ENCODE measurements at places on chromosomes 4 and X.

GRCh38 chr4:15385515-15385914 is 42.3 kb upstream of the C1QTNF7 start:
- no peak for DNase-seq

- no peak for DNase-seq
Measured at GRCh38 chr4:80125252-80126177, 52.5 kb upstream of the ANTXR2 start.

DNA sequence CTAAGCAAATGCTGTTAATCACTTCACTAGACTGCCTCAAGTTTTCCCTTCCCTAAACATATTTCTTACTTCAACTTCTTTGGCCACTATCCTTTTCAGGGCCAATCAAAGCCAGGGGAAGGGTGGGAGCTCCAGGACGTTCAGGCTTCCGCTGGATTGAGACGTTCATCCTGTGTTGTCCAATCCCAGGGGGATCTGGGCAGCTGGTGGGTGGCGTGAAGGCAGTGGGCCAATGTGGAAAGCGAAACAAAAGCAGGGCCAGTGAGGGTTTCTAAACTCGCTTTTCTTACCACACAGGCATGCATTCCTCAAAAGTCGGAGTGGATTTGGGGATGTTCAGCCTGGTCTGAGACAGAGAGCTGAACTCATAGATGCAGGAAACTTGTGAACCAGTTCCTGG is 7.6 kb downstream of the CXCL13 start:
- no peak for DNase-seq

DNA sequence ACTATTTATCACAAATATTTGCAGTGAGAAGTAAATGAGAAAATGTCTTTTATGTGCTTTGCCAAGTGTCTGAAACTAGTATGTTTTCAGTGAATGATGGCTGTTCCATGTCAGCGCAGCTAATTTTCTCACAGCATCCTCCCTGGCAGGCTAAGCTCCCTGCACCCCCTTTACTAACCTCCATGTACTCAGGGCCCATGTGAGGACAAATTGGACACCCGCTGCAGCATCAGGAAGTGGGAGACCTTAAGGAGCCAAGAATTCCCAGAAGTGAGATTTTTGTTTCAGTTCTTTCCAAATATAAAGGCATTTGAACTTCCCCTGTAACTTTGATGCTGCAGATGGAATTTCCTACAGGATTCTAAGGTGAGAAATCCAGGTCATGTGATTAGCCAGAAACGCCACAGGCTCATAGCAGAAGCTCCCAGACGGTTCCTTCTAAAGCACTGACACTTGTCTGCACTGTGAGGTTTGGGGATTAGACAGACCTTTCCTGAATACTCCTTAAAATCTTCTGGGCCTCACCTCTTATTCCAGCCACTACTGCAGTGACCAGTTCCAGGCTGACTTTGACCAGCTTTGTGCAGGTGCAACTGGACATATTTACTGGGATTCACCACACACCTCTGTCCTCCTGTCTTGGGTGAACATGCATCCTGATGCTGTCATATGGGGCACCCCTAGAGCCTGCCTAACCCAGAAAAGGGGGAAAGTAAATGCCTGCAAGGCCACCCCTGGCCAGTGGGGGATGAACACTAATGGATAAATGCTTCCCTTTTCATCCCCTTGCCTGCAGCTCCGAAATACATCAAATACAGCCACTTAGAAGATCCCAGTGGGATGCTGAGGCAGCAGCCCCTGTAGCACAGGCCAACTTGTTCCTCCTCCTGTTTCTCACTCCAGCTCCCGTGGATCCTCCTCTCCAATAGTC is 45.9 kb downstream of the LGI2 start:
- no peak for DNase-seq

GRCh38 chrX:100217547-100217946 is 192.5 kb downstream of the PCDH19 start:
- DNase-seq: no peak

- no peak for DNase-seq
Measured at GRCh38 chr4:70715097-70715496, 6.7 kb upstream of the RUFY3 start.

DNA sequence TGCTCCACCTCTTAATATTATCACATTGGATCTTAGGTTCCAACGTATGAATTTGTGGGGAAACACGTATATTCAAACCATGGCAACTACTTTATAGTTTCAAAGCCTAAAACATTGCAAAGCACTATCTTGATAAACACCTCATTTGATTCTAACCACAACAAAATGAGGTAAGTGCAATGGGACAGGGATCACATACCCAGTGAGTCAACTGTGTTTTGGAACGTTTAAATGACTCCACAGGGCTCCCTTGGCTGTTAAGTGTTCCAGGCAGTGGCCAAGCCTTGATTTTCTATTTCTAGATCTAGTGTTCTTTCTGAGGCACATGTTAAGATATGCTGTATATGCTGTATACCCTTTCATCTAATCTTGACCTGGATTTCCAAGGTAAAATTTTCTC is 54.5 kb upstream of the C1QTNF7 start:
- DNase-seq: no peak

DNA sequence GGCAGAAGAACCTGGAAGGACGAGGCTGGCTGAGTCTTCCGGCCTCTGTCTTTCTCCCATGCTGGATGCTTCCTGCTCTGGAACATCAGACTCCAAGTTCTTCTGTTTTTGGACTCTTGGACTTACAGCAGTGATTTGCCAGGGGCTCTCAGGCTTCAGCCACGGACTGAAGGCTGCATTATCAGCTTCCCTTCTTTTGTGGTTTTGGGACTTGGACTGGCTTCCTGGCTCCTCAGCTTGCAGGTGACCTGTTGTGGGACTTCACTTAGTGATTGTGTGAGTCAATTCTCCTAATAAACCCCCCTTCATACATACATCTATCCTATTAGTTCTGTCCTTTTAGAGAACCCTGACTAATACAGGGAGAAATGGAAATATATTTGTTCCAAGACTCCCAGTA is 265.8 kb downstream of the PCDH18 start:
- no peak for DNase-seq

GRCh38 chrX:40877887-40878286 is 142.5 kb upstream of the MED14 start:
- DNase-seq: no peak

DNA sequence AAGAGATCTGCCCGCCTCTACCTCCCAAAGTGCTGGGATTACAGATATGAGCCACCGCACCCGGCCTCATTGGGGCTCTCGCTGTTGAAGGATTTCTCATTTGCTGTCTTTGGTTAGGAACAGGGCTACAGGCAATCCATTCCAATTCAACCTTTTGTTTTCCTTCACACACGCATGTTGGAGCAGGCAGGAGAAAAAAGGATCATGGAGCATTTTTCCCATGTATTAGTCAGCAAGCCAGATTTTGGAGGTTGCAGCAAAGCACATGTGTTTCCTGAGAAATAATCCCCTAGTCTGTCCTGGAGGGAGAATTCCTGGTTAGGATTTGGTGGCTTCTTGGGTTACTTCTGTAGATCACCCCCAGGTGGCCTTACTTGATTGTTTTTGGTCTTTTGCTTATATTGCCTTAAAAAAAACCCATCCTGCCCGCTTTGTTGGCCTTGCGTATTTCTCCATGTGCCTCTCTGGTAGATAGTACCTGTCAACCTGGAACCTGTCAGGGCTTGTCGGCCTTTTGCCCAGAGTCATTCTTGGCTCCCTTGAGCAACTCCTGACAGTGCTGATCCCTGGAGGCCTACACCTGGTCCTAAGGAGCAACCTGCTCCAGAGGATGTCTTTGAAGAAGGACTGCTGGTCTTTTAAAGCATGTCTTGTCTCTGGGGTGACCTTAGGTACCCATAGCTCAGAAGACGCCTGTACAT is 82.4 kb upstream of the CLCN4 start:
- no peak for DNase-seq

GRCh38 chr4:156774422-156774821 is 197.2 kb downstream of the PDGFC start:
- peak; percentile 91 for DNase-seq

GRCh38 chrX:44105228-44105913 is 132.2 kb upstream of the NDP start:
- no peak for DNase-seq

GRCh38 chrX:98755912-98756311 is 1654.2 kb downstream of the PCDH19 start:
- no peak for DNase-seq

GRCh38 chr4:144174401-144175067 is 34.0 kb upstream of the GYPA start:
- peak; percentile 14 for DNase-seq

DNA sequence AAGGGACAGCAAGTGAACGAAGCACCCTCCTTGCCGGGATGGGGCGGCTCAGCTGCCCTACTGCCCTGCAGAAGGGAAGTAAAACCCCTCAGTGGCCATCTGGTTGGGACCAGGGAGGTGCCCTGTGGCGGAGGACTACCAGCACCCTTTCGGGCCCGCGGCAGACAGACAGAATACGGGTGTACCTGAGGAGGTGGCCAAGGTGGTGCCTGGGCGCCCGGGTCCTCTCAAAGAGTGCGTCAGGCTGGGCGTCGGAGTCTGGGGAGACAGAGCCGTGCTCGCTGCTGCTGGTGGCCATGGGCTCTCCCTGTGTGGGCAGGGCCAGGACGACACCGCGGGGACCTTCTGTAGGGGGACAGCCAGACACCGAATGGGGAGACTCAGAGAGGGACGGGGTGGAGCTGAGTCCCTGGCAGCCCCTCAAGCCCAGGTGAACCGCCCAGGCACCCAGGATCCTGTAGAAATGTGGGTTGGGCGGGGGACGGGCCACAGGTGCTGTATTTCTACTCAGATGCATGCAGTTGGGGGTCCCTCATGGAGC is 29.7 kb downstream of the PDHA1 start:
- DNase-seq: no peak

GRCh38 chr4:168839758-168840391 is 170.2 kb downstream of the CBR4 start:
- no peak for DNase-seq

GRCh38 chr4:150008546-150008945 is 69.7 kb upstream of the DCLK2 start:
- DNase-seq: no peak

- no peak for DNase-seq
Measured at GRCh38 chrX:85244450-85245211, 840 bp downstream of the ZNF711 start.

GRCh38 chrX:19372547-19373331 is 29.0 kb downstream of the PDHA1 start:
- DNase-seq: no peak

DNA sequence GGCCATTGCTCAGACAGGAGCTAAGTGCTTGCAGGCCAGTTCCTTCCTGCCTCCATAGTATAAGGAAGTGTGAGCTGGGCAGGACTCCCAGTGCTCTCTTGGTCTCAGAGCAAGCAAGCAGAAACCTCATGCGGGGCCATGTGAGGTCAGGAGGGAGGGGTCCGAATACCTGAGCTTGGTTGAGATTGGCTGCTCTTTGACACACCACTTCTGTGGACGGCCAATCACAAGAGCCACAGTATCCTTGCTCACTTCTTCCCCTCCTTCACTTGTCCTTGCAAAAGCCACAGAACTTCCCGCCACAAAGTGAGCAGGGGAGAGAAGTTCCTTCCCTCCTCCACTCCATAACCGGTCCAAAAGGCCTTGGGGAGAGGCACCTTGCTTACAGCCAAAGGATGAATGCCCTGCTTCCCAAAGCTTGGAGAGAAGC is 56.7 kb downstream of the PRPS1 start:
- DNase-seq: peak; percentile 73

DNA sequence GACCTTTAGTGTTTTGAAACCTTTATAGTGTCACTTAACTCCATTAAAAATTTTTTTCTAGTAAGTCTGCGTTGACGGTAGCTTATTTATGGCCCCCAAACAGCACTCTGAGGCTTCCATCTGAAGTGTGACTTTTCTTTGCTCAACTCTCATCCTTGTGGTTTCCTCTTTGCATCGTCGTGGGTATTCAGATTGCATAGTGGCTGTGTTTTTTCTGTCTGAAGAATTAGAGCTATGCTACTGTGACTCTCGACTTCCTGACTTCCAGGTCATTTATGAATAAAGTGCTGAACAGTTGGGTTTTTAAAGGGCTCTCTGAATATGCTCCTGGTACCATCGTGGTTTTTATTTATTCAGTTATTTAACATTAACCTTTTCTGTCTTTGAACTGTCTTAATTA is 44.9 kb downstream of the JADE1 start:
- DNase-seq: peak; percentile 53

DNA sequence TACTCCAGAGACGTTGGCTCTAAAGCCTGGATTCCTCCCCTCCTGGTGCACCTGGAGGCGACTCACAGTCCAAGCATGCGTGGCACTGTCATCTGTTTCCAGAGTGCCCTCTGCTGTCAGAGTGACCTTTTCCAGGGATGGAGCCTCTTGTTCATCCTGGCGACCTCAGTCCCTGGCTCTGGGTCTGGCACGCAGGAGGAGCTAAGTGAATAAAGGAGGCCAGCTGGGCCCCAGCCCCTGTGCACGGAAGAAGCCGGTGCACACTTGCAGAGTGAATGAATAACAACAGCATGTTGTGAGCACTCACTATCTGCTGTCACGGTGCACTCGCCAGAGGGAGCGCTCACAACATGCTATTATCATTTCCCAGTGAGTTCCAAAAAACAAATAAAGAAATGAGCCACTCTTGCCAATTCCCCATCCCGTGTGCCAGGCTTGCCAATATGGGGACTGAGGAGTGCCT is 27.8 kb upstream of the PSAPL1 start:
- no peak for DNase-seq

GRCh38 chr4:129668092-129668491 is 572.1 kb downstream of the C4orf33 start:
- DNase-seq: no peak

- DNase-seq: peak; percentile 16
Measured at GRCh38 chrX:148043271-148043855, 62.2 kb downstream of the FMR1NB start.

DNA sequence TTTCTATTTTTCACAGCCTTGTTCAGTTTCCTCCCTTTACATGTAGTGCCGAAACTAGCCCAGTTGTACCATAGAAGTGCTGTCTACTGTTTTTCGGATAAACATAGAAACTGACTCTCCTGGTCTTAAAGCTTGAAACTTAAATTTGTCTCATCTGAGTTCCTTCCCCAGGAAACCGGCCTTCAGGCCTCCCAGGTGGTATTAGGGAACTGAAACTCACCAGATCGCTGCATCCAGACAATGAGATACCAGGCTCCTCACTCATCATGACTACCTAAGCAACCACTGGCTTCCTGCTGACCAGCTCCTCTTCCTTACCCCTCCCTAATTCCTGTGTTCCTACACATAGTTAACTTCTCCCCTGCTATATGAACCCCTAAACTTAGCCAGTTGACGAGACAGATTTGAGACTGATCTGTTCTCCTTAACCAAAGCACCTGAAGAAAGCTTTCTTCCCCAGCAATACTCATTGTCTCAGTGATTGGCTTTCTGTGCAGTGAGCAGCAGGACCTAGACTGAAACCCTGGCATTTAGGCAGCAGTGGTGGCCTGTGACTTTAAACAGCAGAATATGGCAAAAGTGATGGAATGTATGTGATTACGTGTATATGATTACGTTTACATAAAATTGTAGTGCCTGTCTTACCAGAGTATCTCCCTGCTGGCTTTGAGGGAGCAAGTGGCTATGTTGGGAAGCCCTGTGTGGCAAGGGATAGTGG is 959.1 kb upstream of the LCORL start:
- DNase-seq: no peak

DNA sequence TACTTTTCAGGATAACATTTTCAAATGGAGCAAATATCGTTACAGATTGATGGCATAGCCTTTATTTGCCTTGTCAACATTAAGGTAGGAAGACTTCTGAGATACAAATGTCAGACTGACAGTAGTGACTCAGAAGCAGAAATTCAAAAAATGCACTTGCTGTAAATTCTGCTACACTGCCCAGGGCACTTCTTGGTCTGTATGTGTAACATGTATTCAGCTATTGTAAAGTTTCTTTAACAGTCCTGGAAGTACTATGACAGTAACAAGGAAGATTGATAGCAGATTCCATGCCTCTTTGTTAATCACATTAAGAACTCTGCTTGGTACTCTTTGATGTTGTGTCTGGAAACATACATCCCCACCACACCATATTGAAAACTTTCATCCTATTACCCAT is 69.6 kb upstream of the PCDH18 start:
- DNase-seq: no peak
